Activated CD4-positive, alpha-beta T cell treated with anti-CD3 and anti-CD28 coated beads for 36 hours (primary cell): ENCODE measurements at places on chromosomes 3 and 15. TPM values are rescaled to one million over a fixed set of nuclear protein-coding genes. Genes with fewer than 3 reads are reported as not detected.
A peak's percentile ranks its signal among the peaks of the same experiment; 100 is the strongest.

- H3K4me1 ChIP-seq: peaks cover 11% of the 10 kb centered on the region
- no peak overlapping the region for H3K4me3 ChIP-seq
- no peaks in the 10 kb centered on the region for H3K36me3 ChIP-seq
- no peaks in the 10 kb centered on the region for H3K27me3 ChIP-seq
Observed at GRCh38 chr15:35560258-35560657, 14.3 kb upstream of the DPH6 start.

GRCh38 chr3:40858364-40859115 lies 333.8 kb downstream of the ZNF621 start:
- H3K4me1 ChIP-seq: no peaks in the 10 kb centered on the region
- no peaks in the 10 kb centered on the region for H3K36me3 ChIP-seq
- peaks cover 4% of the 10 kb centered on the region for H3K27me3 ChIP-seq

DNA sequence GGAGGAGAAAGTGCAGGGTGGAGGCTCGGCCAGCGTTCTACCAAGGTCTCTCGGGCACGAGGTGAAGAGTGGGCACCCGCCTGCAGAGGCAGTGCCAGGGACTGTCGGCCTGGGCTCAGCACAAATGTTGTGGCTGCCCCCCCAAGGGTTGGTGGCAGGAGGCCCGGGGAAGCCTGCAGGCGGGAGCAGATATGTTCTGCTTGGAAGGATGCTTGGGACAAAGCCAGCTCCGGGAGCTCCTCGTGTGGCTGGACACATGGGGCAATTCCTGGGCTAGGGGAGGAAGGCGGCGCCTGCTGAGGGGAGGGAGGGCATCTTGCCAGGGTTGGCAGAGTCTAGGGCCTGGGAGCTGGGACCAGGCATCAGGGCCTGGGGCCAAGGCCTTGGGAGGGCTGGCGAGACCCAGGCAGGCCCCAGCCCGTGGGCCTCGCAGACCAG lies 30.4 kb upstream of the FBLN2 start:
- no peaks in the 10 kb centered on the region for H3K4me1 ChIP-seq
- H3K27me3 ChIP-seq: no peaks in the 10 kb centered on the region
- H3K36me3 ChIP-seq: no peaks in the 10 kb centered on the region

DNA sequence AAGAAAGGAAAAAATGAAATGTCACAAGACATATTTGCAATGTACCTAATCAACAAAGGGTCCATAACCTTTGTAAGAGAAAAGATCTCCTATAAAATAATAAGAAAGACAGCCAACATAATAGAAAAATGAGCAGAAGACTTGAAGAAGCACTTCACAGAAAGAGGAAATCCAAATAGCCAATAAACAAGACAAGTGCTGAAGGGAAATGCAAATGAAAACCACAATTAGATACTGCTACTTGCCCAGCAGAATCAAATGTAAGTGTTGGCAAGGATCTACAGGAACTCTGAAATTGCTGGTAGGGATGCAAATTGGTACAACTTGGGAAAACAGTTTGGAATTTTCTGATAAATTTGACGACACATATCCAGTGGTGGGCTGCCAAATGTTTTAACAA lies 15.1 kb upstream of the TOPAZ1 start:
- H3K4me3 ChIP-seq: no peak overlapping the region
- no peak overlapping the region for H3K27ac ChIP-seq
- no peak for DNase-seq
- no peaks in the 10 kb centered on the region for H3K36me3 ChIP-seq
- H3K4me1 ChIP-seq: no peaks in the 10 kb centered on the region

GRCh38 chr15:81299630-81300273 lies 24.2 kb downstream of the STARD5 start:
- H3K27ac ChIP-seq: peak overlapping the region; percentile 98
- H3K4me3 ChIP-seq: peak overlapping the region; percentile 94
- no peaks in the 10 kb centered on the region for H3K27me3 ChIP-seq
- peaks cover 83% of the 10 kb centered on the region for H3K36me3 ChIP-seq
- peaks cover 68% of the 10 kb centered on the region for H3K4me1 ChIP-seq

The GCNT3 gene
- not detected for total RNA-seq

The HYAL2 gene
- 4.7 TPM for total RNA-seq
